Muscle of leg (tissue), 16 donors: ENCODE measurements at places on chromosomes 1 and 21. TPM values are rescaled to one million over a fixed set of nuclear protein-coding genes. Genes with fewer than 3 reads are reported as not detected.

Gene SDHC
- 20.2 TPM for total RNA-seq

Gene SDF4
- total RNA-seq: 57.2 TPM

Gene ADGRB2
- total RNA-seq: 12.5 TPM

Gene ZNF695
- 1.6 TPM for total RNA-seq

Gene PRR9
- not detected for total RNA-seq

DNA sequence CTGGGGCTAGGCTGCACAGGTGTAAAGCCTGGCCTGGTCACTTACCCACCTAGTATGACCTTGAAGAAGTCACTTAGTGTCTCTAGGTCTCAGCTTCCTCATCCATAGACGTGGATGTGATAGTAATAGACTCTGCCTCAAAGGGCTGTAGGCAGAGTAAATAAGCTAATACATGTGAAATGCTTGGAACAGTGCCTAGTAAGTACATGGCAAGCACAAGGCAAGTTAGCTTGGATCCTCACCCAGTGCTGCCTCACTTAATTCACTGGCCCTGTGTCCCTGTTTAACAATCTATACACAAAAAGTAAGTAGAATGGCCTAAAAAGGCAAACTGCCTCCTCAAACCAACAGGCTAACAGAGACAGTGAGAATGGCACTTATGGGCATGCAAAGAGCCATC is 167.8 kb downstream of the PIGK start:
- no peaks in the 10 kb centered on the region for H3K4me1 ChIP-seq
- H3K36me3 ChIP-seq: no peaks in the 10 kb centered on the region
- no peaks in the 10 kb centered on the region for H3K27me3 ChIP-seq
- no peak overlapping the region for H3K27ac ChIP-seq
- no peak overlapping the region for H3K4me3 ChIP-seq

GRCh38 chr1:16986962-16987361 is 6.5 kb upstream of the MFAP2 start:
- DNase-seq: no peak
- peaks cover 9% of the 10 kb centered on the region for H3K4me1 ChIP-seq
- H3K36me3 ChIP-seq: peaks cover 43% of the 10 kb centered on the region
- peaks cover 5% of the 10 kb centered on the region for H3K27me3 ChIP-seq
- H3K27ac ChIP-seq: no peak overlapping the region

GRCh38 chr1:110928191-110928590 is 35.5 kb downstream of the LRIF1 start:
- no peak for DNase-seq
- H3K4me1 ChIP-seq: no peaks in the 10 kb centered on the region
- H3K27me3 ChIP-seq: no peaks in the 10 kb centered on the region
- H3K4me3 ChIP-seq: no peak overlapping the region
- no peaks in the 10 kb centered on the region for H3K36me3 ChIP-seq

- no peaks in the 10 kb centered on the region for H3K4me1 ChIP-seq
- H3K36me3 ChIP-seq: no peaks in the 10 kb centered on the region
- H3K27me3 ChIP-seq: no peaks in the 10 kb centered on the region
Observed at GRCh38 chr1:220313576-220313975, 41.3 kb upstream of the RAB3GAP2 start.

DNA sequence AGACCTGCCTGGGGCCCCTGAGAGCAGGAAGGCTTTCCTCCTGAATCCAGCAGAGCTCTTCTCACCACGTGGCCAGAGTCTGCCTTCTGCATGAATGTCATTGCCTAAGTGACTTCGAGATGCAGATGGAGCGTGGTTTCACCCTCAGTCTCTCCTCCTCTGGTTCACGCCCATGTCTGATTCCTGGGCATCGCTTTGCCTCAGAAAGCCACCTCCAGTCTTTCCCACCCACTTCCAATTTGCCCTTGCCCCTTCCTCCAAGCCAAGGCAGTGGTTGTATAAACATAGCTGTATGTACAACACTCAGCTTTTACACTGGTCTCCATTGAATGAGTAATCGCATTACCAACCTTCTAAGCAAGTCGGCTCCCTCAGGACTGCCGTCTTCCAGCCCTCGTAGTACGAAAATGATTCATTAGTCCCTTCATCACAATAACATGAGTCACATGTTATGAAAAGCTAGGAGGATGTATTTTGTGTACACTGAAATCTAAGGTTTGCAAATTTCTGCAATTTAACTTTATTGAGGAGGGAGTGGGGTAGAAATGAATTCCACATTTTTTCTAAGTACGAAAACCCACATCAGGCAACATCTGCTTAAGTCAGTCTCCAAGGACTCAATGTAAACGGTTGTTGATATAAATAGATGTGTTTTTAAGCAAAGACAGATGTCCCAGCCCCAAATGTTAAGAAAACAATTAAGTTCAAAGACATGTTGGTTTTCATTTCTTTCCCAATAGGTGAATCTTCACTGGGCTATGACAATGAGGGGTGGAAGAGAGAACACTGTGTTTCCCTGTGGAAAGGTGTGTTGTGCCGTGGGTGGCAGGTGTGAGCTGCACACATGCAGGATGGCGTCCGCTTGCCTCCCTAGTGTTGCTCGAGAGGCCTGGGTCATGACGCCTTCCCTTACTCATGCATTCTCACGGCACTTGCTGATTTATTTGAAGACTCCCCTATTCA is 32.3 kb upstream of the ETS2 start:
- H3K4me1 ChIP-seq: peaks cover 17% of the 10 kb centered on the region
- no peak overlapping the region for H3K4me3 ChIP-seq
- peak overlapping the region; percentile 73 for H3K27ac ChIP-seq
- peak; percentile 93 for DNase-seq
- no peaks in the 10 kb centered on the region for H3K36me3 ChIP-seq
- no peaks in the 10 kb centered on the region for H3K27me3 ChIP-seq

- peaks cover 25% of the 10 kb centered on the region for H3K4me1 ChIP-seq
- no peak overlapping the region for H3K27ac ChIP-seq
- no peak overlapping the region for H3K4me3 ChIP-seq
- H3K27me3 ChIP-seq: peaks cover 4% of the 10 kb centered on the region
- H3K36me3 ChIP-seq: no peaks in the 10 kb centered on the region
Observed at GRCh38 chr21:41620982-41621381, 113.0 kb upstream of the TMPRSS2 start.

DNA sequence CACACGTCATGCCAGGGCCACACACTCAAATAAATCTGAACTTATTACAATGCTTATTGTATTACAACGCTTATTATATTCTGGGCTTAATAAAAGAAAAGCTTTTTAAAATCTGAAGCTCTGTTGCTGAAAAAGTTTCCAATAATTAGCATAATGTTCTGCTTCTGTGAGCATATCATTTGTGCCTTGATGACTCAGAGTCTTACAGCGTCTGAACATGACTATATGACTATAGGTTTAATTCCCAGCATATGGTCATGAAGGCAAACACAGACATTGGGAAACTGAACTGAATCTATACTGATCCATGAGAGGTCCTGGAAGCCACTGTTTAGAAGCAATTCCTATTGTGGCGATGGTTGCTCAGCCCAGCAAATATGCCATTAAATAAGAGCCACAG is 66.3 kb downstream of the SIM2 start:
- DNase-seq: no peak
- H3K4me3 ChIP-seq: no peak overlapping the region
- no peaks in the 10 kb centered on the region for H3K27me3 ChIP-seq
- H3K36me3 ChIP-seq: no peaks in the 10 kb centered on the region
- H3K4me1 ChIP-seq: peaks cover 21% of the 10 kb centered on the region

DNA sequence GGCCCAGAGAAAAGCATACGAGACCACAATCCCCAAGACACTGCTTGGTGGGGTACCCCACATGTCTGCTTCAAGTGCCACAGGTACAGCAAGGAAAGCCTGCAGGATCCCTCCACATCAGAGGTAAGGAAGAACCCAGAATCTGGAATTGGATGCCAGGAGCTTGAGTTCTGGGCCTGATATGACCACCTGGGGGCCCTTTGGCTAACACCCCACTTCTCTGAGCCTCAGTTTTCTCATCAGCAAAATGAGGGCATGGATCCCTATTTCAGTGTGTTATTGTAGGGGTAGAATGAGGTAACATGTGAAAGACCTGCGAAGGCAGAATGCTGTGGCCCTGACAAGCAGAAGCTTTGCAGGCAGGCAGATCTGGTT is 24.5 kb downstream of the NAV1 start:
- H3K27me3 ChIP-seq: no peaks in the 10 kb centered on the region
- peaks cover 61% of the 10 kb centered on the region for H3K4me1 ChIP-seq

GRCh38 chr1:112544011-112544688 is 35.4 kb downstream of the WNT2B start:
- no peaks in the 10 kb centered on the region for H3K27me3 ChIP-seq
- no peaks in the 10 kb centered on the region for H3K4me1 ChIP-seq
- peak; percentile 64 for DNase-seq

DNA sequence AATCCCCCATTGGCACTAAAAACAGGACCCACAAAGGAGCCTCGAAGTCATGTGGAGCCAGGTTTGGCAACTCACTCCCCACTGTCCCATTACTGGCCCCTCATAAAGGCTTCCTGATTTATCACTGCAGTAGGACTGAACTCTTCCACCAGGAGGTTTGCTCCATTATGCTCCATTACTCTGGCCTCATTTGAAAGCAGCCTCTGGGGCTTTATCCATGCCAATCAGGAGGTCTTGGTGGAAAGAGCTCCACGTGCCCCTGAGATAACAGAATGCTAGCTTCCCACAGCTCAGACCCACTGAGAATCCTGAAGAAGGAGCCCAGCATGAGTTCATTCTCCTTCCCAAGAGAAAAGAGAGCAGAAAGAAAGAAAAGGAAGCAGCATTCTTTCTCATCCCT is 76.4 kb downstream of the HIVEP3 start:
- H3K4me1 ChIP-seq: peaks cover 4% of the 10 kb centered on the region
- H3K27me3 ChIP-seq: peaks cover 8% of the 10 kb centered on the region
- DNase-seq: no peak
- no peaks in the 10 kb centered on the region for H3K36me3 ChIP-seq
- no peak overlapping the region for H3K4me3 ChIP-seq
